ENCODE measurements at places on chromosomes 5 and 9.

- DNase-seq = no peak
Observed at GRCh38 chr5:131245312-131245711, 18.5 kb upstream of the CDC42SE2 start.

- DNase-seq = no peak
Observed at GRCh38 chr5:133234911-133235310, 183.1 kb downstream of the HSPA4 start.

- no peak for DNase-seq
Observed at GRCh38 chr9:21316860-21317259, 11.7 kb upstream of the IFNA5 start.

DNA sequence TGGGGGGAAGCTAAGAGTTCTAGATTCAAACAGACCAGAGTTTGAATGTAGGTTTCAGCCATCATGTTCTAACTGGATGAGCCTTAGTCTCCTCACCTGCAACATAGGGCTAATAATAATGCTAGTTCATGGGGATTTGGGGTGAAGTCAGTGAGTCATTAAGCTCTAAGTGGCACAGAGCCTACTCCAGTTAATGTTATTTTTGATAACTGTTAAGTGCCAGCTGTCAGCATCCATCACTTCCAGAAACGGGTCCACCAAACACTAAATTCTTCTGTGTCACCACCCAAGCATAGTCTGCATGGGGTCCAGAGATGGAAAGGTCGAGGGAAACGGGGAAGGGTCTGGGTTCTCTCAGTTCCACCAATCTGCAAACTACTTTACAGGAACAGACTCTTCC, 1.8 kb upstream of the TSC1 start:
- no peak for DNase-seq

- DNase-seq = peak; percentile 47
Observed at GRCh38 chr9:117723986-117724625, 19.9 kb downstream of the TLR4 start.

GRCh38 chr5:176658817-176659511, 11.7 kb downstream of the TSPAN17 start:
- peak; percentile 76 for DNase-seq

DNA sequence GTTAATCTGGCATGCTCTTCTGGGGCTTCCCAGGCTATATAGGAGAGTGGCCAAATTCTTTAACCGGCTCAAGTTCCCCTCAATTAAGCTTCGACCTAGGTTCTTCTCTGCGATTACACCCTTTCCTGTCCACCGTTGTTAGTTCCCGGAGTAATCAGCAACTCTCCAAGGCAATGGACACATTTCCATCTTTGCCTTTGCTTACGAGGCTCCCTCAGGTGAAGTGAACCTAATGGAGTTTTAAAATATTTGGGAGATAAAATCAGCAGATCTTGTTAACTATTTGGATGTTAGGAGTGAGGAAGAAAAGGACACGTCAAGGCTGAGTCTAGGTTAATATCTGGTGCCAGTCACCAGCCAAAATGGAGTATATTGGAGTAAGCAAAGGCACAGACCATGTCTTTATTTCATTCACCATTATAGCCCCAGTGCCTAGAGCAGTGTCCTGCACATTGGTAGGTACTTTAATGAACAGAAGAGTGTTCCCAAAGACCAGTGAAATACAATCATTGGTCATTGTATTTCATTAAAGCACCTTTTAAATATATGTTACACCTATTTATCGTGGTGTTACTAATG, 515 bp downstream of the UTP15 start:
- DNase-seq = no peak

GRCh38 chr5:122312591-122313406, 762 bp downstream of the SNCAIP start:
- no peak for DNase-seq

- DNase-seq = peak; percentile 46
Observed at GRCh38 chr9:107782381-107782780, 292.8 kb upstream of the KLF4 start.

DNA sequence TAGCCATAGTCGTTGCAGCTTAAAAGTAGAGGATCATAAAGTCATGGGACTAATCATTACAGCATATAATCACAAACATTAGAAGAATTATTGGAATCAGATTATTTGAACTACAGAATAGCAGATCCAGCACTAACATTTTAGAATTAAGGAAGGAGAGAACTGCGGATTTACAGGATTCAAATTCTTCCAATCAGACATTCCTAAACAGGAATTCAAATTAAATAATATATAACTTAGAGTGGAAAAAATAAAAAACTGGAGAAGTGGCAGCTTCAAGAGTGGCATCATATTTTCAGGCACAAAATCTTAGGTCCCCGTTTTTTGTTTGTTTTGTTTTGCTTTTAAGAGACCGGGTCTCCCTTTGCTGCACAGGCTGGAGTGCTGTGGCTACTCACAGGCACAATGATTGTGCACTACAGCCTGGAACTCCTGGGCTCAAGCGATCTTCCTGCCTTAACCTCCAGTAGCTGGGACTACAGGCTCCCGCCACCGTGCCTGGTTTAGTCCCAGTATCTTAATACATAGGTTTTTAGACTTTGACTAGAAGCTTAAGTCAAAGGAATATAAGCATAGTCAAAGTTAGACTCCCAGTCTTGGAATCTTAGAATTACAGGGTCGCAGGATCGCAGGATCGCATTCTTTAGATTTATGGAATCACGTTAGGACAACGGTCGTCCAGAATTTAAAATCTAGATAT, 2.1 kb upstream of the FOXE1 start:
- no peak for DNase-seq

GRCh38 chr5:121701731-121702130, 150.0 kb upstream of the FTMT start:
- DNase-seq = no peak

Data from inflammatory macrophage treated with lipopolysaccharide for 4 hours (primary cell).